M059J (cell line): ENCODE measurements at places on chromosomes 12 and 14. TPM values are rescaled to one million over a fixed set of nuclear protein-coding genes. Genes with fewer than 3 reads are reported as not detected.

DNA sequence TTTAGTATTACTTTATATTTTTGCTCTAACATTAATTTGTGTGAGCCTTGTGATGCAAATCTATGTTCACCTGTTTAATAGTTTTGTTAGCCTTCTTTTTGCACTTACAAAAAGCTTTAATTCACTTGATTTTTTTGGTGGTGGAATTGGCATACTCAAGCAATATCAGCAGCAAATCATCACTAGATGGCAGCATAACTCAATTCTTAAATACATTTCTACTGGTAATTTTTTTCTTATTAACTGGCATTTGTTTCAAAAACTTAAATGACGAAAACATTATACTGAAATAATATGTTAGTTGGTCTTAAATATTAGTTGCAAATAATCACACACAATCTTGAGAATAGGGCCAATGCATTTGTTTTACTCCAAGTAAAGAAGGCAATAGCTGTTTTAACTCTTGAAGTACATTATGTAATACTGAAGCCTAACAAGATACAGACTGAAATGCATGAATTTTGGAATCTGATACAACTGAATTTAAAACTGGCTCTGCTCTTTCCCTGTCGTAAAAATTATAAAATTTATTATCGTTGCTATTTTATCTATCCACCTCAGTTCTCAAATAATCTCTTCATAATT lies 151.5 kb downstream of the ATXN7L3B start:
- DNase-seq = peak; percentile 25

Gene PIP4K2C
- 71.2 and 85.3 TPM in 2 replicates for total RNA-seq

Gene ZNF10
- total RNA-seq = 3.7 and 8.7 TPM in 2 replicates

Gene GPR68
- 0.71 and 1.6 TPM in 2 replicates for total RNA-seq

GRCh38 chr14:90797451-90797850 lies 18.8 kb downstream of the TTC7B start:
- no peak for DNase-seq

DNA sequence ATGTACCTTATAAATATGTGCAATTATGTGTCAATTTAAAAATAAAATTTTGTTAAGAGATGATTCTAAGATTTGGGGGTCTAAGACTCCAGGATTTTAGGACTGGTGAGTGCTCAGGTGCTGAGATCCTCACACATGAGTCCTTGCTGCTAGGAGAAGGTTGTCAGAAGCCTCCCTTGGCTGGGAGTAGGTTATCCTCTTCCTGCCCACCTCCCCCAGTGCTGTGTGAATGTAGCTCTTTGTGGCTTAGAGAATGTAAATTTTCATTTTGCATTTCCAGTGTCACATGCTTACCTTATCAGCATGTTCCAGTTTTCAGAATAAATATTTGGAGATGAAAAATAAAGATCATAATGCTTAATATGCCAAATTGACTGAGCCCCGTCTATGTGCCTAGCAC lies 114.2 kb upstream of the MDM1 start:
- no peak for DNase-seq

- no peak for DNase-seq
Observed at GRCh38 chr14:92464716-92465115, 48.9 kb upstream of the RIN3 start.

Gene SLC38A4
- total RNA-seq = 2.7 and 3.3 TPM in 2 replicates

GRCh38 chr14:91378930-91379578 lies 38.6 kb downstream of the CCDC88C start:
- peak; percentile 65 for DNase-seq

DNA sequence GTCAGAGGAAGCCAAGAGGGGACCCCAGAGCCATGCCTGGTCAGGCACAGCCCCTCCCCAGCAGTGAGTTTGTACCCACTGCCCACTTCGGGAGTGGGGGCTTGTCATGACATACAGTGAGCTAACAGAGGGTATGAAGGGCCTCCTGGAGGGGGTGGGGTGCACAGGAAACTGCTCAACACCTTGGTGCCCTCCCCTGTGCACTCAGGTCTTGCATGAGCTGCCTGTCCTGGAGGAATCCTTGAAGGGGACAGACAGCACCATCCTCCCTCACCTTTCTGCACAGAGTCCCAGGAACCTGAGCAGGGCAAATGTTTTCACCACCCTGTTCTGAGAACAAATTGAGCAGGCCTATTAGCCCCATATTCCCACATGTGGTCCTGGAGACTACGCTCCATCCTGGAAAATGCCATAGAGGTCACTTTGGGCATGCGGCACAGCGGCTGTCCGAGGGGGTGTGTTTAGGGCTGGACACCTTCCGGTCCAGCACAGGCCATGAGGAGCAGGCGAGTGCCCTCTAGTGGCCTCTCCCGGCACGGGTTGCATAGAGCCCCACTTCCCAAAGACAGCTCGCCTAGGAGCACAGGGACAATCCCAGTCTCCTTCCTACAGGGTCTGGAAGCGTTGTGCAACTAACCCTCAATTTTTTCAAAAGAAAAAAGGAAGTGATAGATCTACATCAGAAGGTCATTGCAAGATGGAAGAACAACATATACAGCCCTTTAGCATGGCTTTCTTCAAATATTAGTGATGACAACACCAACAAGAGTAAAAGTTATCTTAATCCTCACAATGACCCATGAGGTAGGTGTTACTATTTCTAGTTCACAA lies 31.9 kb upstream of the ZFP36L1 start:
- DNase-seq = peak; percentile 77

- DNase-seq = no peak
Observed at GRCh38 chr14:23538785-23539184, 12.8 kb downstream of the ZFHX2 start.

Gene ANO4
- total RNA-seq = 0.07 and 0.69 TPM in 2 replicates

DNA sequence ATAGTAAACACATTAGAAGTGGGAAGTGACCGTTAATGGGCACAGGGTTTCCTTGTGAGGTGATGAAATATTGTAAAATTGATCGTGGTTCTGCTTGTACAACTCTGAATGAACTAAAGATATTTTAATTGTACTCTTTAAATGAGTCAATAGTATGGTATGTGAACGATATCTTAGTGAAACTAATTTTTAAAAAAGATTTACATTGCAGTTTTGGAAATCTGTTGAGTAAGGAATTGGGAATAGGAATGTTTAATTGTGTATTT lies 1.7 kb downstream of the ZNF410 start:
- DNase-seq = no peak

Gene SOAT2
- total RNA-seq = 0.22 TPM in 1 of 2 replicates, not detected in the other
